ENCODE measurements at places on chromosomes 6 and 20.

DNA sequence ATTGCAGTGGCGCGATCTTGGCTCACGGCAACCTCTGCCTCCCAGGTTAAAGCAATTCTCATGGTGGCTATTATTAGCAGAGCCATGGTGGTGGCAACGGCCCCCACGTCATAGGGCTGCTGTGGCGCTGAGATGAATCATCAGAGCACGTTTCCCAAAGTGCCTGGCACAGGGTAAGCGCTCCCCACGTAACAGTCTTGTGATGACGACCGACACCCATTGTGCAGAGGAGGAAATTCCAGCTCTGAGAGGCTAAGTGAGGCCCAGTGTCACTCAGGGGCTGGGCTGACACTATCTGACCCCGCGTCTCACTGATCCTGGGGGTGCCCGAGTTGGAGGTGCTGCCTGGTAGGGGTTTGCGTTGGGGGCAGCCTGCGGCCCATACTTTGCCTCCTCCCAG is 16.2 kb downstream of the SUN5 start:
- no peak for DNase-seq

- no peak for DNase-seq
Measured at GRCh38 chr6:34523441-34524206, 32.5 kb downstream of the SPDEF start.

DNA sequence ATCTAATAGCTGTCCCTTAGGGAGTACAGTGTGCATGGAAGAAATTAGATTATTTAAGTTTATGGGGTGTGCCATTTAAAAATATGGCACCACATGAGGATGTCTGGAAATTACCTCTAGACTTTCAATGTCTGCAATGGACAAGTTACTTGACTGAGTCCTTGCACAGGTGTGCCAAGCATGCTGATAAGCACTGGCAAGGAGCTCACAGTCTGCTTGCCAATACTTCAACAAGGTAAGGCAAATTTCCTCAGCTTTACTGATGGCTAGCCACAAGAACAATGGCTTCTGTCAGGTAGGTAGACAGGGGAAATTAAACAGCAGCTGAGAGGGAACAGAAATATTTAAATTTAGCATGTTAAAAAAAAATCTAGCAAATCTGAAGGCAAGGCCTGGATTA is 91.1 kb upstream of the TRAF3IP2 start:
- no peak for DNase-seq

GRCh38 chr20:41300886-41301285 is 16.6 kb downstream of the ZHX3 start:
- DNase-seq = no peak

- no peak for DNase-seq
Measured at GRCh38 chr6:159935065-159935464, 33.8 kb upstream of the IGF2R start.

DNA sequence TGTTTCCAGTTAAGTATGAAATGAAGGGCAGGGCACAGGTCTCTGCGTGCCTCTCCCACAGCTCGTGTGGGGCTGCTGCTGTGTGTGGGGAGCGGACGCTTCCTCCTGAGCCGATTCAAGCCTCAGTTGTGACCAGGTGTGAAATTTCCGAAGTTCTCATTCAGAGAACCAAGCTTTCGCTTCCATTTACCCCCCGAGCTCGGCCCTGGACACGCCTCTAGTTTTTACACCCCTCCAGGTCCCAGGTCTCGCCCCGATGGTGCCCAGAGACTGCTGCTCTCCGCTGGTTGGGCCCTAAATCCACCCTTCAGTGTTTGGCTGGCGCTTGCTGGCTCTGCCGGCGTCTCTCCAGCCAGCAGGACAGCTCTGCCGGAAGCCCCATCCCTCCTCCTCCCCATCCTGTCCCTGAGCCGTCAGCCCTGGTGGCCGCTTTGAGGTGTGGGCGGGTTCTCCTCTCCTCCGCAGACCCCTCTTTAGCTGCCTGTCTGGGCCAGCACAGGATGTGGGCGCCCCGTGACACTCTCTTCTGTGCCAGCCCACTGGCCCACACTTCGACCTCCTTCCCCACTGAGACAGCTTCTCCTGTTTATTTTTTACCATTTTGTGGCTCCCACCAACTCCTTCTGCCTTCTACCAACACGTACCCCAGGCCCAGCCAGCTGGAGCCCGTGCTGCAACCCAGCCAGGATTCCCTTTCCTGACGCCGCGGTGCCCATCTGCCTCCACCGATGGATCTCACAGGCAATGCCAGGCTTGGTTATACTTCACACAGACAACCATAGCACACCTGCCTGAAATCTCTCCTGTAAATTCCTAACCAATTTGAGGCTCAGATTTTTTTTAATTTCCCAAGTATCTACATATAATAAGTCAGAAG is 142.8 kb downstream of the DLL1 start:
- no peak for DNase-seq

DNA sequence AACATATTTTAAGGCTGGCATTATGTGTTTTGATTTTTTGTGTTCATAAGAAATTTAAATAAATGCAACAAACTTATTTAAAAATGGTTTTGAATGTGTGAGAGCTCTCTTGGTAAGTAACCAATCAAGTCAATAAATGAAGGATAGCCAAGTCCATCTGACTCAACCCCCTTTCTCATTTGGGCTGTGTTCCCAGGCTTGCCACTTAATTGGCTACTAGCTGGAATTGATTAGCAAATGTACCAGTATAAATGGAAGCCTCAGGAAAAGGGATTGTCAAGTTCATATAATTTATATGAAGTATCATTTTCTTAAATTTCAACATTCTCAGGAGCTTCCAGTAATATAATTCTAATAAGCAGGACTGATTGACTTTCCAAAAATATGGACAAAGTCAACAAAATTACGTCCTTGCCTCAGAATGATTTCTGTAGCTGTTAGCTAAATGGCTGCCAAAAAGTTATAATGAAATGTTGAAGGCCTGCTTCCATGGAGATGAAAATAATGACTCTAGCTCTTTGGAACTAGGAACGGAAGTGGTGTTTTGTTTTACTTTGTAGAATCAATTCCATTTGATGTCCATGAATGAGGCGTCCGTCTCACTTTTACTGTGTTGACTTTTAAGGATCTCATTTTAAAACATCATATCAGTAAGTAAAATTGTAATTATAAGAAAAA is 614.9 kb downstream of the CDH26 start:
- no peak for DNase-seq

DNA sequence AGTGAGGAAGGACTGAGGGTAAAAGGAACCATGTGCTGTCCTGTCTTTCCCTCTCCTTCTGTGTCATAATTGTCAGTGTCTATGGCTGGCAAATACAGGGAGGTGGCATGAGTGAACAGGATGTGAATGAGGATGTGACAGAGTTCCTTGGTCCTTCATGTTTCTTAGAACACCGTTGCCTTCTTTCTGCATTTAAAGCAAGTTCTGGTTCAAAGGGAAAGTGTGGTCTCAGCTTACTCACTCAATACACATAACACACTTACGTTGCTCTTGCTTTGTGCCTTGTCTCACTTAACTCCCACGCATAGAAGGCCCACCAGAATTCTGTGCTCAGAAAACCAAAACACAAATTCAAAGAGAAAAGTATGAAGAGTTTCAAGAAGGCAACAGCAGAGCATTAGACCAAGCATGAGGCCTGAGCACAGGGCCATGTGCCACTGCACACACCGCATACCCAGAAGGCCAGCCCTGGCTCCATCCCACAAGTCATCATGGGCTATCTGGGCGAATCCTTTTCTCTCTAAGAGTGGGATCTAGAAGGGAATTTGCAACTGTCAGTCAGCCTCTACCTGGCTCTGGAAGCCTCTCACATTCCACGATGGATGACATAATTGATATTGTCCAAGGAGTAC is 38.9 kb upstream of the SAYSD1 start:
- DNase-seq = no peak

- DNase-seq = no peak
Measured at GRCh38 chr6:113626475-113626874, 230.7 kb upstream of the MARCKS start.

- no peak for DNase-seq
Measured at GRCh38 chr20:50563133-50563944, 53.2 kb downstream of the PTPN1 start.

DNA sequence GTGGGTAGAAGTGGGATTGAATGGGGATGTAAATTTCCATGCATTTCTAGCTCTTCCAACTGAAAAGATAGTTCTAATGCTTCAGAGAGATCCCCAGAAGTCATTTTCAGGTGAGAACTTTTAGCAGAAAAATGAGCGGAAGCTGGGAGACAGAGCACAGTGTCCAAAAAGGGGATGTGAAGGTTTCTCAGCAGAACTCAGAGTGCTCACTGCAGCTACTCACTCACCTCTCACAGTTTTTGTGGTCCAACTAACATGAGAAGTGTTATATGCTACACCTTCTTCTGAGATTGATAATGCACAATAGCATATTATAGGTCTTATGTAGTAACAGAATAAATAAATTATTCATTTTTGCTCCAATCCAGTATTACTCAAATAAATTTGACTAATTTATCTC is 519.2 kb upstream of the HS3ST5 start:
- DNase-seq = no peak

DNA sequence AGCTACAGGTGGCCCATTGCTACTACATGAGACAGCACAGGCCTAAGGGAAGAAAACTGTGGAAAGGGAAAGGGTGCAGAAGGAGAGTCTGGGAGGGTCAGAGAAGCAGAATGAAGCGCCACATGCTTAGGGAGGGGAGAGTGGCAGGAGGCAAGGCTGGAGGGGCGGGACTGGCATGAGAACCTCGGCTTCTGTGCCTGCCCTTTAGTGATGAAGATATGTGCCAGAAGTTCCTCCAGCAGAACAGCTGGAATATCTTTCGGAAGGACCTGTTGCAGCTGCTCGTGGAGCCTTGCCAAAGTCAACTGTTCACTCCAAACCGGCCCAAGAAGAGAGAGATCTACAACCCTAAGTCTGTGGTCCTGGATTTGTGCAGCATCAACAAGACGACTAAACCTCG is 61.8 kb downstream of the CNBD2 start:
- no peak for DNase-seq

GRCh38 chr6:111710439-111710838 is 104.8 kb upstream of the TRAF3IP2 start:
- no peak for DNase-seq

GRCh38 chr6:76803038-76803580 is 660.2 kb downstream of the HTR1B start:
- no peak for DNase-seq

GRCh38 chr6:22361576-22361975 is 64.7 kb upstream of the PRL start:
- no peak for DNase-seq

DNA sequence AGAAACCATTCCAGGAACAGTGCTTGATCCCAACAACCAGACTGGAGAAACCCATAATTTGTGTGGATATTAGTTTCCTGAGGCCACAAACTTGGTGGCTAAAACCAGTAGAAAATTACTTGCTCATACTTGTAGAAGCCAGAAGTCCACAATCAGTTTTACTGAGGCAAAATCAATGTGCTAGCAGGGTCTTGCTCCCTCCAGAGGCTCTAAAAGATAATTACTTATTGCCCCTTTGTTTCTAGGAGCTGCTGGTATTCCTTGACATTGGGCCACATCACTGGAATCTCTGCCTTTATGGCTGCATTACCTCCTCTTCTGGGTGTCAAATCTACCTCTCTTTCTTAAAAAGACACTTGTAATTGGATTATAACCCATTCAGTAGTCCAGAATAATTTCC is 142.2 kb upstream of the SAMD5 start:
- DNase-seq = no peak

DNA sequence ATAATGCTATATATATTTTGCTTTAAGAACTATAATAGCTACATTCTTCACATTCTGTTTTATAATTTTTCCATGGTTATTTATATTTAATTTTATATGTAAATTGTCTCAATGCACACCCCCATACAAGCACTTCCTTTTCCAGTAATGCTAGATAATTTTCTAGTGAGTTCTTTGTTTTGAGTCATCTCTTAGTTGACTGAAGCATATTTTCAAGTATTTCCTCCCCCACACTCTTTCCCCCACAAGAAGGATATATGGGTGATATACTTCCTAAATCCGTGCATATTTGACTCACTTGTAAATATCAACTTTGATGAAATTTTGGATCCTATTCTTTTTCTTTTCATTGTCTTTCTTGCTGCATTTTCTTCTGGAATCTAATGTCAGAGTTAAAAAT is 82.1 kb upstream of the SRSF6 start:
- no peak for DNase-seq

DNA sequence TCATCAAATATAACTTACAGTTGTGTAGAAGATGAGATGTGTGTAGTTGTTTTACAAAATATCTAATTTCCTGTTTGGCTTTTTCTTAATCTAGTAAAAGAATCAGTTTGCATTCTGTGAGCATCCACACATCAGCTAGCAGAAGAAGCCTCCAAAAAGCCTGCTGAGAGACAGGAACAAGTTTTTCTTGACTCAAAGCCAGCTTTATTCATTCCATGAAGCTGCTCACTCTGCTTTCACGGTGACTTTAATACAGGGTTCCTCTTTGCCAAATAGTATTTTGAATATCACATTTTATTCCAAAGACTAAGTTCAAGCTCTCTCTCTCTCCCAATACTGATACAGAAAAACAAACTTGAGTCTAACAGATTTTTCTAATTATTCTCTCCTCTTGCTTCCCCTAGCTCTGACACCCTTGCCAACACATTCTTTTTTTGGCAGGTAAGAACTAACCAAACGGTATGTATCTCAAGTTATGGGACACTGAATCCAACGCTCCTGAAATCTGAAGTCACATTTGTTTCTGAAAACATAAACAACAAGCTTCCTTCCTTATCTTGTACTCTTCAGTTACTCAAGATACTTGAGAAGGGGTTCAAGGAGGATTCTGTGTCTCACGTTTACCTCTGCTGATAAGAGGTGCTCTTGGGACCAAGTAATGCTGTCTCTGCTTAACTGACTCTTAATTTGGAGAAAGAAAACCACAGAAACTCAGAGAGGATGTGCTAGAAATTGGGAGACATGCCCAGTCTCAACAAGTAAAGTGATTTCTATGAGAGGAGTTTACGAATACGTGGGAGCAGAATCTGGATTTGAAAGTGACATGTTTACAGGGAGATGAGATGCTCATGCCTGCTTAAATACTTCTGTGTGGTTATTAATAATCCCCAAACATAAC is 184.2 kb upstream of the SPTLC3 start:
- DNase-seq = no peak

GRCh38 chr6:89023591-89024441 is 56.7 kb upstream of the PNRC1 start:
- DNase-seq = no peak

- no peak for DNase-seq
Measured at GRCh38 chr20:10180651-10181235, 37.9 kb upstream of the SNAP25 start.

Measured in HuH-7.5 (cell line).